ENCODE measurements at places on chromosomes 1 and 21.

- no peak for DNase-seq
These were observed 592.2 kb downstream of the ADGRL2 start for GRCh38 chr1:82392946-82393345.

DNA sequence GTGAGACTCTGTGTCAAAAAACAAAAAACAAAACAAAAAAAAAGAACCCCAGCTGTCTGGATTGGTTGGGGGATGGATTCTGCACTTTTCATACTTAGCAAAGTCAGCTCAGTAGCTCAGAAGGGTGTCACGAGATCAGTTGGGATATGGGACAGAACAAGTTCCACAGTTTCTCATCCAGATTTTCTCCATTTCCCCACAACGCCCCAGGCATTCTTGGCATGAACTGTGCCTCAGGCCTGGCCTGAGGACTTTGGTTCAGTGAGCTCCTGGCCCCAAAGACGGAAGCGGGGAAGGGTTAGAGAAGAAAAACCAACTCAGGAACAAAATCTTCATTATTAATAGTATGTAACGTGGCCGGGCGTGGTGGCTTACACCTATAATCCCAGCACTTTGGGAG is 1.9 kb downstream of the AKR7A2 start:
- no peak for DNase-seq

DNA sequence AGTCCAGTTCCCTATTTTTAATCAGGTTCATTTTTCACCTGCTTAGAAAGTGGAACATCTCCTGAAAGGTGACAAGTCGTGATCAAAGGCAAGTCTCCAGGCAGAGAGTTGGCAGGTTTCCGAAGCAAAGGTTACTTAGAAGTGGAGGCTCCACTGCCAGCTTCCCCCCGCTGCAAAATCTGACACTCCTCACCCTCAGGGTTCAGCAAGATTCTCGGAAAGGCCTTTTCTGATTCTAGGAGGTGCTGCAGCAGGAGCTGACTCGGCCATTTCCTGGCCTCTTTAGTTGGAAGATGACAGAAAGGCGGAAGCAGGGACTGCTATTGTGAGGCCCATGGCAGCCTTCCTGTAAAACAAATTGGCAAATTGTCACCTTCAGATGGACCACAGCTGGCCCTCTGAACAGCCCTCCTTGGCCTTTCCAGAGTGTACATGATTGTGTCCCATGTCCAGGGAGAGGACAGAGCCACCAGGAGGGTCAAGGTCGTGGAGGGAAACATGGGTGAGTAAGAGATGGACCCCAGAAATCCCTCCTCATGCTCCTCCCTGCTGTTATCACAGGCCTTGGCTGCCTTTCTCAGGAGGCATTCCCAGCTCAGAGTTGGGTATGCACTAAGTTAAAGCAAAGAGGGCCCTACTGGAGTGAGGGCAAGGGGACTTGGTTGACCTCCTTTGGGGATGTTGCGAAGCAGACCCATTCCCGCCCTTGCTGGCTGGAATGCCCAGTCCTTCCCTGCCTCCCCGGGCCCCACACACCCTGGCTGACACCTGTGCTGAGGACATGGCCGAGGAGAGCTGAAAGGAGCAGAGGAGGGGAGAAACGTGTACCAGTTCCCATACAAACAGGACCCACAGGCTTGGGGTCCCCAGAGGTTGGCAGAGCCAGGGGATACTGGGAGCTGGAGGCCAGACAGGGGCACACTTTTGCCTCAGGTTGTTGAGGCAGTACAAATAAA is 115.5 kb upstream of the IRF2BP2 start:
- DNase-seq = no peak

DNA sequence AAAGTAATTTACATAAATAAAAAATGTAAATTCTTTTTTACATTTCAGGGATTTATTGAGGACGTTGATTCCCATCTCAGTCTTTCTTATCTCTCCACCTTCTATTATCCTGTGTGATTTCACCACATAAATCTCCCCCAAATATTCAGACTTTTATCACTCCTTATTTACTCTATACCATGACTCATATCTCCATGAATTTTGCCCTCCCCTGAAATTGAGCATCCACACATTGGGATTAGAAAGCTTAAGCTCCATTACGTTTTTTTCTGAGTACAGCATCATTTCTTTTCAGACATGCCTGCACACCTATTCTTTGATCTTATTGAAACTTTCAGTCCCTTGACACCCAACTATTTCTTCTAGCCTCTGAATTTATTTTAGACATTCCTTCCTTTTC is 111.2 kb downstream of the IFI44 start:
- DNase-seq = no peak

DNA sequence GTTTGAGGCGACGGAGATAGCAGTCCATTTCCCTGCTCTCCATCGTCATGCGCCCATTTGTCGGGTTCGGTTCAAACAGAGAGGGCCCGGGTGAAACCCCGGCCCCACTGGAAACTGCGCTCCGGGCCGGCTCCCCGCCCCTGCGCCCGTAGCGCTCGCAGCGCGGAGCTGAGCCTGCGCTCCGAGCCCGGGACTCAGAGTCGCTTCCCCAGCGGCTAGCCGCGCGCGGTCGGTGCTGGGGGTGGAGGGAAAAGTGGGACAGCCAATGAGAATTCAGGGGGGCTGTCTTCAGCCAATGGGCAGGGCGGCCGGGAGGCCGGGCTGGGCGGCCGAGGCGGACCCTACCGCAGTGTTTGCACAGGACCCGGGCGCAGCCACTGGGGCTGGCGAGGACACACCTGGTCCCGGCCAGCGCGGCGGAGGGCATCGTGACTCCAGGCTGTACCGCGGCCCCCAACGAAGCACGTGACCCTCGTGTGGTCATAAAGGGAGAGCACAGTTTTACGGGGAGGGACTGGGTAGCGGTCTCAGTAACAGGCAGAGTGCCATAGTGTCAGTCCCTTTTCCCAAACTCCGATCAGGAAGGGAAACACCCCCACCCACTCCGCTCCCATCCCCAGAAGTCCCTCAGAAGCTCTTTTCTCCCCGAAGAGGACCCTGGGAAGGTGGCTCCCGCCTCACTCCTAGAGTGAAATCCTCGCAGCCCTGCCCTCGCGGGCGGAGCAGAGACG is at the start of gene INKA2:
Gene INKA2 (minus strand): TSS at position 202 of the 731 bp plus-strand sequence. CDS start 153 bp downstream, at position 49.
- DNase-seq = peak; percentile 84

DNA sequence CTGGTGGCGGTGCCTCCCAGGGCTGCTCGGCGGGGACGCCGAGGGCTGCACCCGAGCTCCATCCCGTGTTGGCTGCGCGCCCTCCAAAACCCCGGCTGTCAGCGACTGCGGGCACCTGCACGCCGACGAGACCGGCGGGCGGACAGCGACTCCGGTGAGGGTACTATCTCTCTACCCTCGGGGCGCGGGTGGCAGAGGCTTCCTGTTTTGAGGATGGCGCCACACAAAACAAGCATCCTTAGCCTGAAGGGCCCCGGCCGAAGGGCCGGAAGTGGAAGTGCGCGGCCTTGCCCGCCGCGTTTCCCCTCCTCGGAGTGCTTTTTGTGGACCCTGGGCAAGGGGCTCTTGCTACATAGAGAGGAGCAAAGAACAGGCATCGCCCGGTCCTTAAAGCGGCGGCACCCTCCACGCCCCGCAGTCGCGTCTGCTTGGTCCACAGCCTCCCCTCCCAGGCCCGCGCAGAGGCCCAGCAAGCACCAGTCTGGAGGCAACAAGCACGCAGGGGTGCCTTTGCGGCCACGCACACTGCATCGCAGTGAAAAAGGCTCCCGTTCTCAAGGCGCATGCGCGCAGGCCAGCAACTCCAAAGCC is 561 bp upstream of the COQ8A start:
- DNase-seq = peak; percentile 39

- no peak for DNase-seq
These were observed 12.3 kb upstream of the SEMA4A start for GRCh38 chr1:156140879-156141707.

DNA sequence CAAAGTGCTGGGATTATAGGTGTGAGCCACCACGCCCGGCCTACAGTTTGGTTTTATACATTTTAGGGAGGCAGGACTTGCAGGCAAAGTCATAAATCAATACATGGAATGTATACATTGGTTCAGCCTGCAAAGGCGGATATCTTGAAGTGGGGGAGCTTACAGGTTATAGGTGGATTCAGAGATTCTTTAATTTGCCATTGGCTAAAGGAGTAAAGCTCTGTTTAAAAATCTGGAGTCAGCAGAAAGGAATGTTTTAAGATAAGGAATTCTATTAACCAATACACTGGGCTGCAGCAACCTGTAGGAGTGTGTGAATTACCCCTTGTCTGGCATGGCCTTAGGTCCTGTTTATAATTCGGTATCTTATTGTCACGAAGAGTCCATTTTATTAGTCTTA is 57.6 kb downstream of the OPTC start:
- no peak for DNase-seq

- DNase-seq = no peak
These were observed 75.2 kb downstream of the MPZL1 start for GRCh38 chr1:167797015-167797414.

GRCh38 chr1:241654019-241654418 is 1.9 kb downstream of the WDR64 start:
- no peak for DNase-seq

- DNase-seq = no peak
These were observed 628.5 kb downstream of the SMYD3 start for GRCh38 chr1:245878585-245878984.

GRCh38 chr1:33288976-33289857 is 31.7 kb downstream of the A3GALT2 start:
- no peak for DNase-seq

DNA sequence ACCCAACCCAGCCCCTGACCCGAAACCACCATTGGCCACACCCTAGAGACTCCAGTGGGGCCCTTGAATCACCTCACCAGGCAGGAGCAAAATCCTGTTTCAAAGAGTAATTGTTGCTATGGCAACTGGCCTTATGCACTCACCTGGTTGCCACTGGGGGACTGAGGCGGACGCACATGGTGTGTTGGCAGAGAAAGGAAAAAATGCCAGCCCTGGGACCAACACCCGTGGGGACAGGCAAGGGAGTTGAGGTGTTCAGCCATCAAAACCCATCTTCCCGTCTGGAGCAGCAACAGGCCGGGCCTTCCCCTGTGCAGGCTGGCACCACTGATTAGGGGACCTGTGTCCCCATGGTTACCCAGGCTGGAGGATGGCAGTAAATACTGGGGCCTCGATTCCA is 395.8 kb upstream of the VAMP3 start:
- DNase-seq = peak; percentile 13

- DNase-seq = no peak
These were observed 46.6 kb downstream of the KIAA0040 start for GRCh38 chr1:175145899-175146528.

GRCh38 chr1:148315071-148315811 is 163.2 kb upstream of the NBPF11 start:
- DNase-seq = no peak

DNA sequence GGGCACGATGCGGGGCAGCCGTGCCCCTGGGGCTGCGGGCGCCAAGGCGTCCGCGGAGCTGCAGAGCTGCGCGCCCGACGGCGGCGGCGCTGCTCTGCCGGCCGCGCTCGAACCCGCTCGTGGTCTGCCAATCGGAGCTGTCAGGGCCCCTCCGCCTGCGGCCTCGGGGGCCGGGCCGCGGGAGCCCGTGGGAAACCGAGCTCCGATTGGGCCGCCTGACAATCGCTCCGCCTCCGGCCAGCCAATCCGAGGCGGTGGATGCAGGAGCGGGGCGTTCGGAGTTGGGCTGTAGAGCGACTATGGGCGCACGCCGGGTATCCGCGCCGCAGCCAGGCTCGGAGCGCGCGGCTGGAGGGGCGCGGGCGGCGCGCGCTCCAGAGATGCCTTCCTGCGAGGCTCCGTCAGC is 100.5 kb upstream of the SOD1 start:
- peak; percentile 94 for DNase-seq

DNA sequence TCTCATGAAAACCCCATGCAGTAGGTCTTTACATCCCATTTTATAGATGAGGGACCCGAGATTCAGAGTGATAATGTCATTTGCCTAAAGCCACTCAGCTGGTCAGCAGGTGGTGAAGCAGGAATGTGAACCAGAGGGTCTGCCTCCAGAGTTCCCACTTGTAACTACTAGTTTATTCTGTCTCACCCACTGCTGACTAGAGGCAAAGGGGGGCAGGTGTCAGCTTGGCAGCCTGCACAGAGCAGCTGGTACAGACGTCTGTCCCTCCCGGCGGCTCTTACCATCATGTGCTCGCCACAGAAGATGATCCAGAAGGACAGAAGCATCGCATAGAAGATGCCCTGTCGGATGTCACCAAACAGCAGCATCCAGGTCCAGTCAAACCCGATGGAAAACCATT is 82.4 kb downstream of the WLS start:
- DNase-seq = no peak

DNA sequence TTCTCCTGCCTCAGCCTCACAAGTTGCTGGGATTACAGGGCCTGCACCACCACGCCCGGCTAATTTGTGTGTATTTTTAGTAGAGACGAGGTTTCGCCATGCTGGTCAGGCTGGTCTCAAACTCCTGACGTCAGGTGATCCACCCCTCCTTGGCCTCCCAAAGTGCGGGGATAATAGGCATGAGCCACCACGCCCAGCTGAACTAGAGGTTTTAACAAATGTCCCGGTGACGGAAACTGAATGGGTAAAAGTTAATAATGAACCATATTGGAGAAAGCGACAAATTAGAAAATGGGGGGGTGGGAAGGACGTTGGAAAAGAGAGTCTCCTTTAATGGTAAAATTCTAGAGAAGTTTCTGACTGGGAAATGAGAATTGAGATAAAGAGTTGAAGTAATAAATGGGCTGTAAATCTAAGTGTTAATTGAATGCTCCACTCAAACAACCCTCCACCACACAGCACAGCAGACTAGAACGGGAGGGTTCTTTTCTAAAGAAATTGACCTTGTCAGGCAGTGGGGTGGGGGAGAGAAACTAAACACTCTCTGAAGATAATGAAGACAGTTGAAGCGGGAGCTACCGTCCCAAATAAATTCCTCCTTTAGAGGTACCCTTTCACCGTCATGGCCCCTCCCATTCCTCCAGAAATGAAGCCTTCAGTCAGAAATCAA is 46.9 kb upstream of the PUM1 start:
- DNase-seq = no peak

- DNase-seq = no peak
These were observed 40.2 kb upstream of the NLRP3 start for GRCh38 chr1:247375747-247376146.

DNA sequence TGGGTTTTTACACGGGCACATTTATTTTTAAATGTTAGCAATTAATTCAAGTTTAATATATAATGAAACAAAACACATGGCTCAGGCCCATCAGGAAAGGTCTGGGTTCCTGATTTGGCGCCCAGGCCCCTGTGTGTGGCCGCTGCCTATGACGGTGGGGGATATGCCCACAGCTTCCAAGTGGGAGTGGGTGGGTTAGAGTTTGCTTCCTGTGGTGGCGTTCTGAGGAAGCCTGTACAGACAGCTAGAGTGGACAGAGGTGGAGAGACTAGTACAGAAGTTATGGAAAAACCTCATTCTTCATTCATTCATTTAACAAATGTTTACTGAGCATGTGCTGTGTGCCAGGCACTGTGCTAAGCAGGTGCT is 22.4 kb upstream of the EPS8L3 start:
- no peak for DNase-seq

DNA sequence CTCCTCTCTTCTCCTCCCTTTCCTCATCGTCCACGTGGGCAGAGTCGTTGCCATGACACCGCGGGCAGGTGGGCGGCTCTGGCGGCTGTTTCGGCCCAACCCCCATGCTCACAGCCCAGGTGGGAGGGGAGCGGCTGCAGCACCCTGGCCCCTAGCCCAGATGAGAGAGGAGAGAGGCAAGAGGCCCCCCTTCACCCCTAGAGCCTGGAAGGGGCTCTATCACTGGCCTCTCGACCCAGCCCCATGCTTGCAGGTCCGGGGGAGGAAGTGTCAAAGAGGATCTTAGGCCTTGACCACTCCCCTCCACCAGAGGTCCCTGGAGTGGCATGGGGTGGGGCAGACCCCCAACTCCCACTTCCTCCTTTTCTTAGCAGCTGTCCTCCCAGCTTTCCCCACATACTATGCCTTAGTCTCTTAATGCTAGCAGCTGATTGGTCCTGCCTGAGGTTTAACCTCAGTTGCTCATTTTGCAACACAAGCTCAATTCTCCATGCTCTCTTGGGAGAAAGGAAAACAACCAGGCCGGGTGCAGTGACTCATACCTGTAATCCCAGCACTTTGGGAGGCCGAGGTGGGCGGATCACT is 10.4 kb downstream of the DLGAP3 start:
- DNase-seq = peak; percentile 6
